ENCODE measurements at places on chromosomes 2 and 18.

DNA sequence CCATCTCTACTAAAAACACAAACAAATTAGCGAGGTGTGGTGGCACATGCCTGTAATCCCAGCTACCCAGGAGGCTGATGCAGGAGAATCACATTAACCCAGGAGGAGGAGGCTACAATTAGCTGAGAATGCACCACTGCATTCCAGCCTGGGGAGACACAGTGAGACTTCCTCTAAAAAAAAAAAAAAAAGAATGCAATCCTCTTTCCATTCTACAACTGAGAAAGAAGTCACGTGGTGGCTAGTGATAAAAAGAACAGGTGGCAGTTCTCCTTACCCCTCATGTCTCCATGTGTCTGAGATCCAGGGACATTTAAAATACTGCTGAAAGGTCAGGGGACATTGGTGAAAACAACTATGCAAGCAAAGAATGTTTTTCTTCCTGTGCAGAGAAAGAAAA is 24.4 kb upstream of the GPR39 start:
- DNase-seq: no peak

DNA sequence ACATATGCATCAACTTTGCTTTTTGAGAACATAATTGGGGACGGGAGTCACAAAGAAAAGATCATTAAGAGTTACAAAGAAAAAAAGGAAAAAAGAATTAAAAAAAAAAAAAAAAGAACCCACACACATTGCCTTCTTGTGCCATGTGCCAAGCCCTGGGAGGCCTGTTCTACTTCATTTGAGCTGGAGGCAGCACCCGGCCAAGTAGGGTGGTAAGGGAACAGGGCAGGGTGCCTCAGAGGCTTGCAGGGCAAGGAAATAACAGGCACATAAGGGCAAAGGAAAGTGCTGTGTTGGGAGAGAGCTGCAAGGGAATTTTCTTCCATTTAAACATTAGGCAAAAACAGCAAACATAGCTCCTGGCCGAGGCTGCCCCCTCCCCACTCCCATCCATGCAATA is 418.0 kb downstream of the TMEM182 start:
- no peak for DNase-seq

DNA sequence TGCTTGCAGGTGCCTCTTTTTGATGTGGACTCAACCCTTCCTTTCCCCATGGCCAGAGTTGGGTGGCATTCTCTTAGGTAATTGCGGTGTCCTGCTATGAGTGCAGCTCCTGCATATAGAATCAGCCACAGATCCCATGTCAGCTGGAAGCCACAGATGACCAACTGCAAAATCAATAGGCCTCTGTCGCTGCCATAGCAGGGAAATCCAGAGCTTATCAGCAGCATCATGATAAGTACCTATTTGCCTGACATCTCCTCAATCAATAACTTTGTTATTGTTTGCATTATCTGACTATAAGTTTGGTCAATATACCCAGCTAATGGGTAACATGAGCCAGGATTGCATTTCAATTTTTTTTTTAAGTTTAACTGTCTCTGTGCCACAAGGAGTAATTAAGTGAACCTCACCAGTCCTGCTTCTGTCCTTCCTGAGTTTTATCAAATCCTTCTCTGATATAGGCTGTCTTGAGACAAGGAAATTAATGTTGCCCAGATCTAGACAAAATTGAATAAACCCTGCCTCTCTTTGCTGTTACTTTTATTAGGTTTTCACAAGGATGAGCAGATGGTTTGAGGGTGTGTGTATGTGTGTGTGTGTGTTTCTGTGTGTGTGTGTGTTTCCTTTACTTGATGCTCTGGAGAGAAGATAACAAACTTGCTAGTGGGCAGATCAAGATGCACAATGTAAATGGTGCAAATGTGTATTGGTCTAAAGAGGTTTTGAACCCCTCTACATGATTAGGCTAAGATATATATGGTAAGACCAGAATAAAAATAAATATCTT is 59.6 kb upstream of the CREB1 start:
- DNase-seq: no peak

- DNase-seq: no peak
Measured at GRCh38 chr18:51568151-51568550, 370.7 kb upstream of the MEX3C start.

DNA sequence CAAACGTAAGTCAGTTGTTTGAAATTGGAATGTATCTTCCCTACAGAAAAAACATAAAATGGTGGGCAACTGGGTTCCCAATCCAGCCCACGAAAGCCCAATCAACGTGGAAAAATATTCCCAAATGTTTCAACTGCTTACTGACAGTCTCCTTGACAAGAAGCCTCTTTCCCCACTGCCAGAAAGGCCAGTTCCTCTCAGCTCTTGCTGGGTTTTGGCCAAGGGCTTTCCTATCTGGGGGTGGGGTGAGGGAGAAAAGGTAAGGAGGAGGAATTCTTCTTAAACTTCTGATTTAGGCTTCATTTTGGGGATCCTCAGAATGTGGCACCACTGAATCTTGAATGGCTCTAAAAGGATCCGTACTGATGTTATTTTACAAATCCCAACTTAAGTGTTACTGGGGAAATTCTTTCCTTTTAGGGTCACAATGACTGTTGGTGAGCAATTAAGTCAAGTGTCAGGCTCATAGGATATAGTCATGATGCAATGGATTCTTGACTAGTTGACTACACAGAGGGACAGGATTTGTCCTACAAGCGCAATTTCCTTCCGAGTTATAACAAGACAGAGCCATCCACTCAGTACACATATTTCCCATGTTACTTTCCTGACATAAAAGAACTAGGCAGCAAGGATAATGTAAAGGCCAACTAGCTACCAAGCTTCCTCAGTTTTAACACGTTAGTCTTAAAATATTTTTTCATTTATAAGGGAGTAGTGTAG is 73.6 kb downstream of the SPRED2 start:
- peak; percentile 78 for DNase-seq

DNA sequence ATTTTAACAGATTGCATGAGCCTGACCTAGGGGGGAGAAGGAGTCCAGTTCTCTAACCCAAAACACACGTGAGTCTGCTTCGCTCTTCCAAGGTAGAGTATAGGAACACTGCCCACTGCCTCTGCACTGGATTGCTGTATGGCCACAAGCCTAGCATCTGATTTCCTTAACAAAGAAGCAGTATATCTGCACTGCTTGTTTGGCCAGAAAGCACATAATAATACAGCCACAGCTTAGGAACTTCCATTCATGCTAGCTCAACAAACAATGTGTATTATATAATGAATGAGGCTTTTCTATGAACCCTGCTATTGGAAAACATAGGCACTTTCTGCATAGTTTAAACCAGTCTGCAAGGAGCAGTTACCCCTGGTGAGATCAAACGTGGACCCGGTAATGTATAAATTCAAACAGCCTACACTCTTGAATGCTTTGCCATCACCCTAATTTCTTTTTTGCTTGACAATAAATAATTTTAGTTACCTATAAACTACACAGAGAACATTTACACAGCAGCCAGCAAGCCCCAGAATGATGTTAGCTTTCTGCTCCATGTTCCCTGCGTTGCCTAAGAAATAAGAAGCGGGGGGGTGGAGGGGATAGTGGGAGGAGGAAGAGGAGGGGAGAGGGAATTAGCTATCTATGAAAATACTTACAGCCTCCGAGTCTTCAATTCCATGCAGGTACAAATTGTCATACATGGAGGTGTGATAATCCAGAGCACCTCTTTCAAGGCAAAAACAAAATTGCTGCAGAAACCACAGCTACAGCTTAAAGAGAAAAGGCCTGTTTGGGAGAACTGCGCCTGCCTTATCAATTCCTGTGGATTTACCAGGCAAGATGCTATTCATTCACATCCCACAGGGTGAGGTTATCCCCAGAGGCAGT is 125.6 kb downstream of the CACNB4 start:
- no peak for DNase-seq

- DNase-seq: peak; percentile 94
Measured at GRCh38 chr18:79567481-79568147, 112.0 kb upstream of the CTDP1 start.

DNA sequence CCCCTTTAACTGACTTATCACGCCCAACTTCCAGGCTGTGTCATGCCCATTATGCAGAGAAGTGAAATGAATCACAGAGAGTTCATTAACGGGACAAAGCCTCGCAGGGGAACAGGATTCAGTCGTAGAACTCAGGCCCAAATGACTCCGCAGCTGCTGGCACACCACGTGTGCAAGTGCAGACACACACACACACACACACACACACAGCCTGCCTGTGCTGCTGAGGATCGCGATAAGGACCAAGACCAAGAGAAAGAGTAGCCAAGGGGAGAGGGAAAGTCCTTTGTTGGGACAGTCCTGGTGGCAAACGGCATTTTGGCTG is 90.0 kb upstream of the TAF1B start:
- peak; percentile 95 for DNase-seq

GRCh38 chr18:77037567-77037966 is 95.0 kb downstream of the MBP start:
- no peak for DNase-seq

DNA sequence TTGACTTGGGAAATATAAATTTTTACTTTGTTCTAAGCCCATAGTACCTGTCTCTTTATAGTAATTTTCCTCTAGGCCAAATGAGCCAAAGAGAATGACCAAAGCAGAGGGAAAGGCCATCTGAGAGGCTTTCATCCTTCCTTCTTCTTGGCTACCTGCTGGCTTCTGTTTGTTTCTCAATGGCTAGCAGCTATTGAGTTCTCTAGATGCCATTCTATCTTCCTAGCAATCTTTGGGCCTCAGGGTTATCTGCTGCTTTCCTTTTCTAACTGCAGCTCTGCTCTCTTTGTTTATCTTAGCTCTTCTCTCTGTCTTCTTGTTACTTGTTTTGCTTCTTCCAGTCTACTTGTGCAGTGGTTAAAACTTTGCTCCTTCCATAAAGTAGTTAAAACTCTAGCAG is 601.1 kb upstream of the NRXN1 start:
- no peak for DNase-seq

GRCh38 chr2:65024149-65024829 is 31.9 kb upstream of the CEP68 start:
- DNase-seq: peak; percentile 91

DNA sequence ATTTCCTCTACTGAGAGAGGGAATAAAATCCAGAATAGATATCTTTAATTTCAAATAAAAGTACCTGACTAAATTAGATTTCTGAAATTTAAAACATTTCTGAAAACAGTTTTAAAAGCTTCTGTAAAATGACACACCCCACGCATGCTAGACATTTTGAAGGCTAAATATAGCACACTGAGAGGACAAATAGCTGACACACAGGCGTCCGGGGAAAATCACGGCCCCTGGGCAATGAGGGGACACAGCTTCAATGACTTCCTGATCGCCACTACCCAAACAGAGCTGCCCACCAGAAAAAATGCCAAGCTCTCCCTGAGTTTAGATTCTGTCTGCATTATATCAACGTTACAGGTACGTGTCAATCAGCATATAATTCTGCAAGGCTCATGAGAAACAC is 10.9 kb downstream of the TBC1D8 start:
- no peak for DNase-seq

DNA sequence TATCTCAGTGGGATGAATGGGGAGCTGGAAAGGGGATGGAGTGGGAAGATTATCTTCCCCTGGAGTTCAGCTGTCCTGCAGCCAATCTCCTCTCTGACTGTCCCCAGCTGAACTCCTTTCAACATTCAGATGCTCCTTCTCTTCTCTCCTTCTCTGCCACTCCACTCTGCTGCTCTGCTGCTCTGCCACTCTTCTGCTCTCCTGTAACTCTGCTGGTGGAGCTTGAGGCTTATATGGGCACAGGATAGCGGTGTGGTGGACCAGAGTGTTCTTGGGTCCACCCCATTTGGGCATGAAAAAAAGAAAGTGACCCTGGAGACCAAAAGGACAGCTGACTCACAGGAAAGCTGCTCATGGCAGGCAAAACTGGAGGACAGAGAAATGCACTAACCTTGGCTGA is 26.6 kb downstream of the FAHD2B start:
- peak; percentile 3 for DNase-seq

DNA sequence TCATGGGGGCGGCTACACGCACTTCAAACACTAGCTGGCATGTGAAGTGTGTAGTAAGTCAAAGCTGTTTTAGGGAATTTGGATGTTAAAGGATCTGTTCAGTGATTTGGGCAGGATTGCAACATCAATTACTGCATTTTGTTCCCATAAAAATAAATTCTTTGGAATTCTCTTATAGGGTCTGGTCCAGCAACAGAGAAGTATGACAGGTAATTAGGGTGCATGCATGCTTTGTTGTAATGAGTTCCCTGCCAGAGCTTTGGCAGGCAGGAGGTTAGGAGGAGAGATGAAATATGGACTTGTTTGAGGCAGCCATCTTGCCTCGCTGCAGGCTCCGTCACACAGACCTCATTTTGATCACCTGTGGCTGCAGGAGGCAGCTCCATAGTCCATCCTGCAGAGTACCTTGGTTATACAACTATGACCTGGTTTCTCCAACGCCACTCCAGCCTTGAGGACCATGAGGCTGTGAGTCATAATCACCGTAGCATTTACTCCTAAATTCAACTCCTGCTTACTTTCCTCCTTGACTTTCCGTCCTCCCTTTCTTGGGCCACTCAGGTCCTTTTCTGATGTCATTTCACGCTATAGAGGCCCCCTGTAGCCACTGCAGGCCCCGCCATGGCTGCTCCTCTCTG is 26.5 kb upstream of the EML4 start:
- peak; percentile 87 for DNase-seq

- DNase-seq: peak; percentile 79
Measured at GRCh38 chr2:149743842-149744448, 156.4 kb upstream of the MMADHC start.

DNA sequence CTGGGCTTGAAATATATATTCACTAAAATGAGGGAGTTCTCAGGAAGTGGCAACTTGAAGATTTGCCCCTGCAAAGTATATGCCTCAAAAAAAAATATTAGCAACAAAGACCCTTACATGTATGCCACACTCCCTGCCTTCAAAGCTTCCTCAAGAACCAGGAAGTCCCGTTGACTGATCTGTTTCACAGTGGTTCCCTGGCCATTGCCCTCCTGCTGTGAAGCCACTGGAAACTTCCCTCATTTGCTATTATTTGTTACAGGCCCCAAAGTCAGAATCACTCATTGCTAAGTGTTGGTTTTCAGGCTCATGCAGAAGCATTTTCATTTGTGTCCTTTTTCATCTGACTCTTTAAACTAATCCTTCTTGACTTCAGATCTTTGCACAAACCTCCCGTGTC is 421.5 kb downstream of the ZNF521 start:
- no peak for DNase-seq

DNA sequence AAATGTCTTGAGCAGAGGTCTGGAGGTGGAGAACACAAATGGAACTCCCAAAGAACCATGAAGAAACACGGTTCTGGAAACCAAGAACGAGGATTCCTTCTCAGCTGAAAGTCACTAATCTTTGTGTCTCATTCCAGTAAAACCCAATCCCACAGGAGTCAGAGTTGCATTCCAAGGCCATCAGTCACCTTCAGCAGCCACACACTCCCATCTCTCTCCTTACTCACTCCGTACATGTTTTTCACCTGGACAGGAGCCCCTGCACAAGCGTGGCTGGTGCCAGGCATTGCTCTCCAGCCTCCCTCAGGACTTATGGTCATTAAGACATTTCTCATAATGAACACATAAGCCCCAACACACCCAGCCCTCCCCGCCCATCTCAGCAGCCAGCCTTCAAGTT is 175.4 kb upstream of the SIX2 start:
- peak; percentile 59 for DNase-seq

All from cardiac fibroblast (primary cell).